ENCODE measurements at places on chromosomes 1 and 21. TPM values are rescaled to one million over a fixed set of nuclear protein-coding genes. Genes with fewer than 3 reads are reported as not detected.
A peak's percentile ranks its signal among the peaks of the same experiment; 100 is the strongest.

- DNase-seq = no peak
These were observed at the start of gene C8B for GRCh38 chr1:56965916-56966697. Gene C8B, minus strand, starts transcription at chr1:56966015. Its CDS starts 67 bp downstream, at chr1:56965948.

- DNase-seq = no peak
These were observed 12.8 kb upstream of the MRPL9 start for GRCh38 chr1:151775894-151776664.

GRCh38 chr1:183996396-183996795 is 41.1 kb downstream of the COLGALT2 start:
- no peak for DNase-seq

DNA sequence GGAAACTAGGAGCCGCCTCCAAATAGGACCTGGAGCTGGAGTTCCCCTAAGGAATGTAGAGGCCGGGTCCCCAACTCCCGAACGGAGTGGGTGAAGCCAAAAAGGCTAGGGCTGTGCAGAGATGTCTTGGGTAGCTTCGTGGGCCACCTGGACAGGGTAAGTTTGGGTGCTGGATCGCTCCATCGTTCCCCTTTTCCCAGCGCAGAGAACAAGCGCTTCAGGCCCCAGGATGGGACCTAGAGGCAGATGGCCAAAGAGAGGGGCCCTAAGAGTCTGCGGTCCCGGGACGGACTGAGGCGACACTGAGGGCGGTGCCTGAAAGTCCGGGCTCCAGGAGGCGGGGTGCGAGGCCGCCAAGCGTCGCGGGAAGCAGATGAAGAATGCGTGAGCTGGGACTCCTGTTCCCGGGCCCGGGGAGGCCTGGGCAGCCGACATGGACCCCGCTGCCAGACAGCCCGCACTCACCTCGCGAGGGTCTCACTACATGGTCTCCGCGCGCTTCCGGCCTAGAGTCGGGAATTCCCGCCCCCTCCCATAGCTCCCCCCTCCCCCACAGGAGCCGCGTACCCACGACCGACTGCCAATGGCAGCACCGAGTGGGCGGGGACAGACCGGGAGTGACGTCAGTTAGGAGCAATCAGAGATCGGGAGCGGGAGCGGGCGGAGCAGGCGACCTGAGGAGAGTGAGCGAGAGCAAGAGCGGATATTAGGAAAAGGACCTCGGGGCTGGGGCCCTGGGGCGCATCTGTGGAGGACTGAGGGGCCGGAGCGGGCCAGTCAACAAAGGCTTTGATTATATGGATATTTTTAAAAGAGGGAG is at the start of gene SLC39A1:
SLC39A1 (minus strand) TSS at position 508 of the 820 bp plus-strand sequence. CDS start 822 bp downstream, outside the sequence.
- peak; percentile 96 for DNase-seq

DNA sequence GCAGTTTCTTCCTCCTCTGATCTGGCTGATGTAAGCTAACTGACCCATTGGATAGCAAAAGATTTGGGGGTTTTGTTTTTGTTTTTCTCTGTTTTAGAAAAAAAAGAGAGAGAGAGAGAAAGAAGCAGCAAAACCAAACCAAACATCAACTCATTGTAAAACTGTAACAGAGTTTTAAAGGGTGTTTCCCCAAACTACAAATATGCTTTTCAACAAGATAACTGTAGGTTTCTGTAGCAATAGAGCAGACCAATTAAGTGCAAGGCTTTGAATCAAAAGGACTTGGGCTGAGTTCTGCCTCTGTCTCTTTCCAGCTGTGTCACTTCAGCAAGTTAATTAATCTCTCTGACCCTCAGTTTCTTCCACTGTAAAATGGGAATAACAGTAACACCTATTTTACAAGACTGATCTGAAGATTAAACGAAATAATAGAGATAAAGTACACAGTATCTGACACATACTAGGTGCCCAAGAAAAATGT is 44.5 kb downstream of the RRAGC start:
- DNase-seq = no peak

Gene FMO1
- total RNA-seq = not detected

Gene HOOK1
- not detected for total RNA-seq

Gene LIPI
- total RNA-seq = not detected

Measured in M059J (cell line).